ENCODE measurements at places on chromosomes 5 and 9. TPM values are rescaled to one million over a fixed set of nuclear protein-coding genes. Genes with fewer than 3 reads are reported as not detected.
A peak's percentile ranks its signal among the peaks of the same experiment; 100 is the strongest.

DNA sequence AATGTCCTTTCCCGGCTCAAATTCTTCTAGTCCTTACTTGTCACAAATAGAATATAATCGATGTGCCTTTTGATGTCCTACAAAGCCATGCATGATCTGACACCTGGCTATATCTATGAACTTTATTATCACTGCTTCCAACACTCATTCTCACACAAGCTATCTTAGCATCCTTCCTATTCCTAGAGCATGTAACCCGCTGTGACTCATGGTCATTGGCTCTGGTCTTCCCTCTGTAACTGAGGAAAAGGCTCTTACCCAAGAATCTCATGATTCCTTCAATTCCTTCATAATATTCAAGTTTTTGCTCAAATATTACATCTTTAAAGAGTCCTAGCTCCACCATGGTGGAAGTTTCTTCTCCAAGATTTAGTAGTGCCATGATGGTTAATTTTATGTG lies 480.0 kb upstream of the PAPPA start:
- peaks cover 5% of the 10 kb centered on the region for H3K4me1 ChIP-seq
- peak overlapping the region; percentile 0 for H3K27ac ChIP-seq
- DNase-seq, result no peak
- no peaks in the 10 kb centered on the region for H3K27me3 ChIP-seq
- no peak overlapping the region for H3K4me3 ChIP-seq

Gene SLF1
- total RNA-seq, result 15.7 TPM

GRCh38 chr9:99027443-99027842 lies 77.5 kb upstream of the TGFBR1 start:
- no peak overlapping the region for H3K4me3 ChIP-seq
- no peak overlapping the region for H3K27ac ChIP-seq
- no peaks in the 10 kb centered on the region for H3K36me3 ChIP-seq
- H3K4me1 ChIP-seq, result no peaks in the 10 kb centered on the region
- DNase-seq, result no peak
- peaks cover 14% of the 10 kb centered on the region for H3K27me3 ChIP-seq

DNA sequence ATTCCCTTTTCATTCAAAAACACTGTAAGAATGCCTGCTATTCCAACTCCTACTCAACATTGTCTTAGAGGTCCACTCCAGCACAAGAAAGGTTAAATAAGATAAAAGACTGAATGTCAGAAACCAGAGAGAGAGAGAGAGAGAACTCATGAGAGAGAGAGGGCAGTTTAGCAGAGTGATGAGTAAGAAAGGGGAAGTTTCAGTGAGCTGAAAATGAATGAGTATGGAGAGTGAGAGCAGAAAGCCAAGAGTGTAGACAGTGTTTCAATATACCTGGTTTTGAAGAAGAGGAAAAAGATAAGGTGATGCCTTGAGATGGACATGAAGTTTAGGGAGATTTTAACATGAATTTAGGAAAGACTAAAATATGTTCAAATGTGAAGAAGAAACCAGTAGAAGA lies 528.0 kb upstream of the SEMA6A start:
- no peak overlapping the region for H3K4me3 ChIP-seq
- H3K4me1 ChIP-seq, result no peaks in the 10 kb centered on the region
- no peaks in the 10 kb centered on the region for H3K27me3 ChIP-seq

Gene CCDC171
- 5.1 TPM for total RNA-seq

Gene LHFPL2
- total RNA-seq, result 18.3 TPM

DNA sequence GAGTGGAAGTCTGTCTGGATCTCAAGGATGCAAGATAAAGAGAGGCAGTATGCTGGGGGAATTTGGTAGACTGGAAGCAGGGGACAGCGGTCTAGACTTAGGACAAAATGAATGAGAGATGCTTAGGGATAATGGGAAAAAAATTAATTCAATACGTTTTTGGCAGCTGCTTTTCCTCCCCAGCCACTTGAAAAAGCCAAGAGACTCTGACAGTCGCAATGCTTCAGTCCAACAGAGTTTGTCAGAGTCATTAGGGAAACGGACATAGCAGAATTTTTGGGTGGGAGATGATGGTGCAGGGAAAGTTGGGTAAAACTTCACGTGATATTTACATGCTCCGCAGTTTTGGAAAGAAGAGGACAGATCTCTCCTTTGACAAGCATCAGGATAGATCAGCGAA lies 129.7 kb downstream of the GOLPH3 start:
- no peak overlapping the region for H3K27ac ChIP-seq
- peaks cover 3% of the 10 kb centered on the region for H3K36me3 ChIP-seq
- H3K27me3 ChIP-seq, result no peaks in the 10 kb centered on the region
- H3K4me3 ChIP-seq, result no peak overlapping the region
- H3K4me1 ChIP-seq, result no peaks in the 10 kb centered on the region

DNA sequence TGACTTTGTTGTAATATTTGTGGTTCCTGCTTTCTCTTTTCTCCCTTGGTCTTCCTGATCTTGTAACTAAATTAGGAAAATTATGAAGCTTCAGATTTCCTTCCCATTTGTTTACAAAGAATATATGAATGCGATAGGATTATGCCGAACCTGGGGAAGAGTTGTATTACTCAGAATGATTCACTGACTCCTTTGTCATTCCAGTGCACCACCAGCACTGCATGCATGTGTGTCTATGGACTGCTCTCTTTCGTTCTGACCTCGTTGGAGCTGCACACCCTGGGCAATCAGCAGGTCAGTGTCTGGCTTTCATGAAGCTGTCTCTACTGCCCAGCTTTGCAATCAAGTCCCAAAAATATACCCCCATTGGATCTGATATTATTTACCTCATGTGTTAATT lies 25.5 kb downstream of the NUP188 start:
- DNase-seq, result no peak
- no peaks in the 10 kb centered on the region for H3K27me3 ChIP-seq
- no peak overlapping the region for H3K4me3 ChIP-seq
- no peaks in the 10 kb centered on the region for H3K4me1 ChIP-seq

Gene PALM2AKAP2
- total RNA-seq, result 0.74 TPM

GRCh38 chr5:96198356-96199058 lies 234.5 kb downstream of the PCSK1 start:
- no peaks in the 10 kb centered on the region for H3K27me3 ChIP-seq
- peak overlapping the region; percentile 80 for H3K27ac ChIP-seq
- DNase-seq, result no peak

Gene CRHBP
- 1.1 TPM for total RNA-seq

DNA sequence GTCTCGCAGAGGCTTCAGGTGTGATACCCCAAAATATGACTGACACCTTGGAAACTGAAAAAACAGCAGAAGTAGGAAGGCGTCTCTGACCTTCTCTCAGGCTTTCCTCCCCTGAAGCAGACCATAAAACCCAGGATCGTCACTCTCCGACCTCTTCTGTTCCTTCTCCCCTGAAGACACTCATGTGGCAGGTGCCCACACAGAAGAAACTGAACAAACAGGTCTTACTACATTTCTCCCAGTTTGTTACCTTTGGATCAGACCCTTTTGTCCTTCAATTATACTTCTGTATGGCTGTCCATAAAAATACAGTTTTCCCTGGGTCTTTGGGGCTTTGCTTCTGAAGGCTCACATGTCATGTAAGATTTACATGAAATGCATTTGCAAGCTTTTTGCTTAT lies 10.3 kb upstream of the PRUNE2 start:
- H3K4me3 ChIP-seq, result no peak overlapping the region
- peaks cover 76% of the 10 kb centered on the region for H3K27me3 ChIP-seq
- H3K4me1 ChIP-seq, result peaks cover 10% of the 10 kb centered on the region

DNA sequence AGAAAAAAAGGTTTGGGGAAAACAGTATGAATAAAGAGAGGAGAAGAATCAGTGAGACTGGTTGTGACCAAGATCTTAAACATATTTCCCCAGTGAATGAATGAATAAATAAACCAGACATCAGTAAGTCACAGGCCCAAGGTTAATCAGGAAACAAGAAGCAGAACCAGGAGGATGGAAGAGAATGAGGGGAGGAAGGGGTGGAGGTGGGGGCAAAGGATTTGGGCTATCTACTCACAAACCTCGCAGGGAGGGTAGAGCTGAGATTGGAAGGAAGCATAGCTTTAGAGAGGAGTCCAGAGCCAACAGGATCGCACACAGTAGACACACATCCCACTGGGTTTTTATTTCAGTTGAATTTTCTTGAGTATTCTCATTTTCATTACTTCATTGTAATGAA lies 47.7 kb upstream of the RICTOR start:
- no peak overlapping the region for H3K27ac ChIP-seq
- H3K4me1 ChIP-seq, result peaks cover 5% of the 10 kb centered on the region
- no peaks in the 10 kb centered on the region for H3K36me3 ChIP-seq
- peaks cover 6% of the 10 kb centered on the region for H3K27me3 ChIP-seq
- no peak overlapping the region for H3K4me3 ChIP-seq
- no peak for DNase-seq

Gene SYNPO
- 1.5 TPM for total RNA-seq

DNA sequence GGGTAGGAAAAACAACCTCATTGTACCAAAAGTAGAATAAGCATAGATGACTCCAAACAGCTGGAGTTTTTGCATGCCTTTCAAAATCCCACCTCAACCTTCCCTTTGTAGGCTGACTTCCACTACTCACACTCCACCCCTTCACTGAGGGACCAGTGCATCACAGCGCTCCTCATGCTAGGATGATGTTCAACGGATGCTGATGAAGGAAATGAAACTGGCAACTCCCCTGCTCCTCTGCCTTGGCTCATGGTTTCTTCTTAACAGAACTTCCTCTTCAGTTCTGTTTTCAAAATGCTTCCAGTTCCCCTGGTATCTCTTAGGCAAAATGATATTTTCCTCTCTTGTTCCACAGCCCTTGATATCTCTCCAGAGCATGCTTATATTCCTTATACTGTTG lies 29.0 kb downstream of the LIFR start:
- H3K27me3 ChIP-seq, result no peaks in the 10 kb centered on the region
- no peak overlapping the region for H3K4me3 ChIP-seq
- H3K4me1 ChIP-seq, result peaks cover 8% of the 10 kb centered on the region
- peaks cover 10% of the 10 kb centered on the region for H3K36me3 ChIP-seq
- no peak overlapping the region for H3K27ac ChIP-seq

DNA sequence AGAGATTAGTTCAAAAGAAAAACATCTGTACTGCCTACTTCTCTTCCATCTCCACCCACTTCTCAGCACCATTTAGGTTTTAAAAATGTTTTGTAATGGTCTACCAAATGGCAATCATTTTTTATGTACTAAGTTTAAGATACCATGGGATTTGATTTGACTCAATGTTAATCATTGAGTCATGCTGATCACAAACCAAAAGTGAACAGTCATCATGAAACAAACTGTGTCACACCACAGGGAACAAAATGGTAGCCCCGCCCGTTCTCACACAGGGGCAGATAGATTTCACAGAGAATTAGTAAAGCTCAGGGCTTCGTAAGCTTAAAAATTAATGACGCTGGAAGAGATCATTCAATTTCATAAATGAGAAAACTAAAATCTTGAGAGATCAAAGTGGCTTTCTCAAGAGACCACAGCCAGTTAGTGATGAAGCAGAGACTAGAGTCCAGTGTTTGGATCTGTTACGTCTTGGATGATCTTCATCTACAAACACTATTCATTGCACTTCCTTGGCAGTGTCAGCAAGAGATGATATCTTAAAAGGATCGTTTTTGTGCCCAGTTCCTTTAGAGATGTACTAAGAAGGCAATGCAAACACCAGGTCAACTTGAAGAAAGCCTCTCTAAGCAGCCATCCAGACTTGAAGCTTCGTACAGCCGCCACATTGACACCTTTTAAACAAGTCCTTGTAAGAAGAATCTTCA lies 33.9 kb upstream of the TRIO start:
- no peaks in the 10 kb centered on the region for H3K36me3 ChIP-seq
- DNase-seq, result no peak
- H3K27me3 ChIP-seq, result peaks cover 16% of the 10 kb centered on the region
- peaks cover 2% of the 10 kb centered on the region for H3K4me1 ChIP-seq
- H3K27ac ChIP-seq, result no peak overlapping the region

GRCh38 chr9:136572003-136572827 lies 26.4 kb upstream of the NOTCH1 start:
- DNase-seq, result no peak
- no peaks in the 10 kb centered on the region for H3K36me3 ChIP-seq
- peak overlapping the region; percentile 88 for H3K27ac ChIP-seq

Gene PTPN3
- 3.7 TPM for total RNA-seq

DNA sequence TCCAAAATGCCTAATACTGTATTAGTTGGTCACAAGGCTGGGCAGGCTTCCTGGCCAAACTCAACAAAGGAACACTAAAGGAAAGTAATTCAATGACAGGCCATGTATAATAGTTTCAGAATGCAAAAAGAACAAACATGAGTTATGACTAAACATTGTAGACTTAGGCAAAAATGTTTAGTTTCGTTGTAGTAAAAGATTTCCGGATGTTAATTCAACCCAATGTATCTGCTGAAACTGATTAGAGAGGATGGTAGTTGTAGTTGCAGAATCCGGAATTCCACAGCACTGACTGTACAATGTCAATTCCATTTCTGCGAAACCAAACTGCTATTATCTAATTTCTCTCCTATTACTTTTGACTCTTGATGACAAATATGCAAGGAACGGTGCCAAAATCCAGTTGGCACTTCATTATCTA lies 117.9 kb upstream of the FST start:
- no peaks in the 10 kb centered on the region for H3K36me3 ChIP-seq
- H3K4me1 ChIP-seq, result no peaks in the 10 kb centered on the region
- no peak overlapping the region for H3K27ac ChIP-seq
- no peaks in the 10 kb centered on the region for H3K27me3 ChIP-seq
- DNase-seq, result no peak

GRCh38 chr9:79387101-79387835 lies 184.5 kb upstream of the TLE4 start:
- DNase-seq, result no peak
- no peak overlapping the region for H3K4me3 ChIP-seq
- no peaks in the 10 kb centered on the region for H3K4me1 ChIP-seq
- H3K27me3 ChIP-seq, result peaks cover 27% of the 10 kb centered on the region
- no peak overlapping the region for H3K27ac ChIP-seq
- no peaks in the 10 kb centered on the region for H3K36me3 ChIP-seq

Gene CLINT1
- 82.3 TPM for total RNA-seq

DNA sequence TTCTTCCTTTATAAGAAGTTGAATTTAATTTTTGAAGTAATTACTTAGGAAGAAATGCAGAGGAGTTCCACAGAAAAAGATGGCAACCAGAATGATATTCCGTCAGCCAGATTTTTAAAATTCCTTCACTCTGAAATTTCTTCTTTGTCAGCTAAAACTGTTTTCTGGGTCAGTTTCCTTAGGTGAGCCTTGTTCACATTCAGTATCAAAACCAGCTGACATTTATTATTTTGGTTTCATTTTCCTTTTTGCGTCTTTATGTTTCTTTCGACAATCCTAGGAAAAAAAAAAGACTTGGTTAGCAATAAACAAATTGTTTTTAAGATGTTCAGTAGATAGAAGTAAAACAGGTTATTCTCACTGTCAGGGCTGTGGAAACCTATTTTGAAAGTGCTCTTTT lies 4.1 kb upstream of the IARS1 start:
- peaks cover 26% of the 10 kb centered on the region for H3K4me1 ChIP-seq
- peaks cover 4% of the 10 kb centered on the region for H3K36me3 ChIP-seq
- DNase-seq, result no peak
- no peak overlapping the region for H3K4me3 ChIP-seq
- no peaks in the 10 kb centered on the region for H3K27me3 ChIP-seq
- H3K27ac ChIP-seq, result no peak overlapping the region

GRCh38 chr9:100499460-100499859 lies 26.5 kb downstream of the TMEFF1 start:
- no peaks in the 10 kb centered on the region for H3K27me3 ChIP-seq
- peaks cover 17% of the 10 kb centered on the region for H3K36me3 ChIP-seq
- H3K4me3 ChIP-seq, result no peak overlapping the region
- no peak for DNase-seq
- no peak overlapping the region for H3K27ac ChIP-seq
- H3K4me1 ChIP-seq, result peaks cover 9% of the 10 kb centered on the region

GRCh38 chr5:142626099-142626498 lies 59.8 kb downstream of the FGF1 start:
- H3K27ac ChIP-seq, result no peak overlapping the region
- peaks cover 3% of the 10 kb centered on the region for H3K27me3 ChIP-seq
- H3K4me3 ChIP-seq, result no peak overlapping the region
- no peak for DNase-seq
- no peaks in the 10 kb centered on the region for H3K4me1 ChIP-seq

Measured in progenitor cell of endocrine pancreas (in vitro differentiated cells).